ENCODE measurements at places on chromosomes 6 and 20.
A peak's percentile ranks its signal among the peaks of the same experiment; 100 is the strongest.

DNA sequence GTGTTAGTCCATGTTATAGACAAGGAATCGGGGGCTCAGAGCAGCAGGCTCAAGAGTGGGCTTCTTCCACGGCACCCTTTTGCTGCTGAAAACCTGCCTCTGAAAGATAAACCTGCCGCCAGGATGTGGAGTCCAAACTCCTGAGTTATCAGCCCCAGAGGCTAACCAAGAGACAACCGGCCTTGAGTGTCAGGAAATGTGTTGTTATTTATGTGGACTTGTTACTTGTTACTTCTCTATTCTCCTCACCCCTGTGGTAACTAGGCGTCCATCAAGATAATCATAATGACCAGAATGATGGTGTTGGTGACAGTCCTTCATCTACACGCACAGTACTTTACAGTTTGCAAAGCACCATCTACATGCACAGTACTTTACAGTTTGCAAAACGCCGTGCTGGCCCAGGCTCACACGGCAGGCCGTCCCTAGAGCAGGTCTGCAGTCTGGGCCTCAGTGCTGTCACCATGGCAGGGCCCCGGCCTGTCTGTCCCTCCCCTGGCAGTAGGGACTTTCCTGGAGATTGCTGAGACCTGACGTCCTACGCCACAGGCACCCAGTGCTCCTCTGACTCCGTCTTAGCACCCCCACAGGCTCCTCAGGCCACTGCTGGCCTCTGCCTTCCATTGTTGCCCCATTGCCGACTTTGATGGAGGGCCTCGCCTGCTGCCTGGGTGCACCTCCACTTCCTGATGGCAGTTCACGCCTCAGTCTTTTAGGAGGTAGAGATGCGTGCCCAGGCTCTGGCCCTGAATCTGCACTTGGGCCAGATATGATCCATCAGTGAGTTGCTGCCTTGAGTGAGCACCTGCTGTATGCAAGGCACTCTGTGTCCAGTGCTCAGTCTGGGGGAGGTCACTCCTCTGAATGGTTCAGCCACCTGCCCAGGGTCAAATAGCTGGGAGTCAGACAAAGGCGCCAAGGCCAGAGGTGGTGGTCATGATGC, 9.1 kb upstream of the BPIFB4 start:
- no peak for DNase-seq

DNA sequence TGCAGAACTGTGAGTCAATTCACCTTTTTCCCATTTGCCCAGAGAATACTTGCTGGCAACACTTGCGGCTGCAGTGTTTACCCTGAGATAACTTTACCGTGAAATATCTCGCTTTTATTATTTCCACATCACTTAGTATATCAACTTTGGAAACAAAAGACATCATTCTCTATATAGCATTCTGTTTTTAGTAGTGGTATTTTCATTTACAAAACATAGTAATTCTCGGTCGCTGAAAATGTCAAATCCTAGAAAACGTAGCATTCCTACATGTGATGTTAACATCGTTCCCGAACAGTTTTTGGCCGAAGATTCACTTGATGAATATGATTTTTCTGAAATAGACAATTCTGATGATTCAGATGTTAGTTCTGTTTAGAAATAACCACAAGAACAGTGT, 52.0 kb downstream of the NHLRC1 start:
- no peak for DNase-seq

GRCh38 chr6:37738216-37738615, 40.5 kb upstream of the MDGA1 start:
- no peak for DNase-seq

DNA sequence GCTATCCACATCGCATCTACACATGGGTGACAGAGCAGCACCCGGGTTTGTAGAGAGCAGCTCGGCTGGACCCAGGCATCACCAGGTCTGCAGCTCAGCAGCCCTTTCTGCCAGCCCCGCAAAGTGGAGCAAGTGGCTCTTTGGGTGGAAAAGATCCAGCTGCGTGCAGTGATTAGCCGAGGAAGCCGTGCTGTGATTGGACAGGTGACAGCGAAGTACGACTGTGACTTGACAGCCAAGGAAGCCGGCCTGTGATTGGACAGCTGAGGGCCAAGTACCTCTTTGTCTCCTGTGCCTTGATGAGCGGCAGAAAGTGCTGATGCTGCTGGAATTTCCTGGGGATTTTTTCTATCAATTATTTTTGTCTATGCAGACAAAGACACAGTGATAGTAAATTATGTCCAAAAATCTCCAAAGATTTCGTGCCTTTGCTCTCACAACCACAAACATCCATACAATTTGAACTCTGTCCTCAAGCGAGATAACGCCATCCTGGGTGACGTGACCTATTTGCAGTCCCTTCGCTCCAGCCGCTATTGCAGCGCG, 62.3 kb upstream of the GPR31 start:
- no peak for DNase-seq

DNA sequence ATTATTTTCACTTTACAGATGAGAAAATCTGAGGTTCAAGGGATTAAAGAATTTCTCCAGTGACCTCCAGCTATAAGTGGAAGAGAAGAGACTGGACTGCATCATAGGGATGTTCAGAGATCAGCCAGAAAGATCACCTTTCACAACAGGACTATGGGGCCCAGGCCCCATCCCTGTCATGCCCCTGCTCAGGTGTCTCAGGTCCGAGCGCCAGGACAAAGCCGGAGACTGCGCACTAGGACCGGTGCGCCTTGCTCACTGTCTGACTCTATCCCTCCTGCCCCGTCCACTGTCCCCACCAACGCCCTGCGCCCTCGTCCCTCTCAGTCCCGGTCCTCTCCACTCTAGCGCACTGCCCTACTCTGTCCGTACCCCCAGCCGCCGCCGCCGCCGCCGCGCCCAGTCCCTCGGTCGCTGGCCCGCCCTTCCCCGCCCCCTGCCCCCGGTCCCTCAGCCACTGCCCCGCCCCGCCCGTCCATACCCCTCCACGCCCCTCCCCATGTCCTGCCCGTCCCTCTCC, 521 bp upstream of the RAD21L1 start:
- DNase-seq = no peak

GRCh38 chr6:133093956-133094355, 147.2 kb upstream of the EYA4 start:
- DNase-seq = no peak

DNA sequence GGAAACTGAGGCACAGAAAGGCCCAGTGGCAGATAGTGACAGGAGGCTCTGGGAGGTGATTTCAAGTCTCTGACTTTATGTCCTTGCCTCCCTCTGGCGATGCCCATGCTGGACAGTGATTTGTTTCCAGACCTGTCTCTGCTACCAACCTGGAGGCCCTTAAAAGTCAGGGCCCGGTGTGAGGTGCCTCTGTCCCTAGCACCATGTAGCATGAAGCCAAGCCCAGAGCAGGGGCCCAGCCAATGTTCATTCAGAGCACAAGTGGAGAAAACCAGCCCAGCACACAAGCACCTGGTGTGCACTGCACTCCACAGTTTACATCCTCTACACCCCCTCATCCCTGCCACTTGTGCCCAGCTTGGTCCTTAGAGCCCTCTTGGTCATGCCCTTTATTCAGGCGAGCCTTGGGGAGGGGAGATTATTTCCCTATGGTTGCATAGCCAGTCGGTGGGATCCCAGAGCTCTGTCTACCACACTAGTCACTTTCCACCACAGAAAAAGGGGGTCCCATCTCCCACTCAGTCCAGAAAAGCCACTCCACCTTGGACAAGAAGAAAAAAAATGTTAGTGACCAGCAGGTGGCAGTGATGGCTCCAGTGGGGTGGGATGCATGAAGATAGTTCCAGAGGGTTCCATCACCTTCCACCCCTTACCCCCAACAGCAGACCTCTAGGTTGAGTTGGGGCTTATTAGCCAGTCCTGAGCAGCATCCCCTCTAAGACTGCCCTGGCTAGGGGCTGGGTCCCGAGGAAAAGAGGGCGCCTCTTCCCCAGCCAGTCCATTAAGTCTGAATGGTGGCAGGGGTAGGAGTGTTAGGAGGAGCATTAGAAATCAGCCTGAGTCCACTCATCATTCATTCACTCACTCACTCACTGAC, 30.9 kb downstream of the KIAA1755 start:
- no peak for DNase-seq

- DNase-seq = no peak
Measured at GRCh38 chr6:16789329-16790038, 28.2 kb upstream of the ATXN1 start.

- no peak for DNase-seq
Measured at GRCh38 chr20:53284696-53285095, 308.9 kb downstream of the ZNF217 start.

DNA sequence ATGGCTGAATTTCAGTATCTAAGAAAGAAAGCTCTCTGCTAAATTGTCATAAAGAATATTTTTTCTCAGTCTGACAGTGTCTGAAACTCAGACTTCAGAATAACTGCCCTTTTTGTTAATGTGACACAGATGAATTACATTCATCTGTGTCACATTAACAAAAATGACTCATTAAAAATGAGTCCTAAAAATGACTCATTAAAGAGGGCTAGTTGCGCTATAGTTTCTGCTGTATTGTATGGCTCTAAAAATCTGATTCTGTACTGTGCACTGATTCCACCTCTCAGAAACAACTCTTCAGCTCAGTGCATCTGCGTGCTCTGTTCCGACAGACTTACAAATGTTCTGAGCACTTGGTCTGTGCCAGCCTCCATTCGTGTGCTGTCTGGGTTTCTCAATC, 15.0 kb downstream of the RNF114 start:
- no peak for DNase-seq

DNA sequence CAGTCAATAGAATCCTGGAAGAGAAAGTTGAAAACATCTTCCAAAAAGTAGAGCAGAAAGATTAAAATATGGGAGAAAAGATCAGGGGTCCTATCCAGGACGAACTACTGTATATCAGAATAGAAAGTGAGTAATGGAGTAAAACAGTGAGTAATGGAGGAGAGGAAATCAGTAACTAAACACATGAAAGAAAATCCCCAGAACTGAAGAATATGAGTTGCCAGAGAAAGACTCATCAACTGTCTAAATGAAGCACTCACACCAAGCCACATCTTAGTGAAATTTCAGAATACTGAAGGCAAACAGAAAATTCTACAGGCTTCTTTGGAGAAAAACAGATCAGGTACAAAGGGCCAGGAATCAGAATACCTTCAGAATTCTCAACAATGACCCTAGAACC, 14.9 kb downstream of the IL17A start:
- no peak for DNase-seq

GRCh38 chr6:169991913-169992312, 240.5 kb downstream of the ERMARD start:
- no peak for DNase-seq

DNA sequence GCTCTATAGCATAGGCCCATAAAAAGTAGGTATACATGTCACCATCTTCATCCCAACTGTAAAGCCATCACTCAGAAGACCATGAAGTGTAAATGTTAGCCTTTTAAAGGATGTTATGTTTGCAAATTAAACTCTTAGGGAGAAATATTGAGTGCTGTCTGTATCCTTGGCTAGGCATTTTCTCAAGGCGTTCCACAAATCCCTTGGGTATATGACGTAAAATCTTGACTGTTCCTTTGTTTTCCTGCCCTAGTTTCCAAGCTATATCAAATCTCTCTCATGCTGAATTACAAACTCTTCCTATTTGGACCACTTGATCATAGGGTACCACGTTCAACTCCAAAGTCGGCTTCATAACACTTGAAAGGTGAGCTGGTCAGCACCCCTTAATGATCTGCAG, 486.2 kb downstream of the HDGFL1 start:
- DNase-seq = no peak

GRCh38 chr20:43916881-43917371, 2.3 kb downstream of the TOX2 start:
- DNase-seq = no peak

DNA sequence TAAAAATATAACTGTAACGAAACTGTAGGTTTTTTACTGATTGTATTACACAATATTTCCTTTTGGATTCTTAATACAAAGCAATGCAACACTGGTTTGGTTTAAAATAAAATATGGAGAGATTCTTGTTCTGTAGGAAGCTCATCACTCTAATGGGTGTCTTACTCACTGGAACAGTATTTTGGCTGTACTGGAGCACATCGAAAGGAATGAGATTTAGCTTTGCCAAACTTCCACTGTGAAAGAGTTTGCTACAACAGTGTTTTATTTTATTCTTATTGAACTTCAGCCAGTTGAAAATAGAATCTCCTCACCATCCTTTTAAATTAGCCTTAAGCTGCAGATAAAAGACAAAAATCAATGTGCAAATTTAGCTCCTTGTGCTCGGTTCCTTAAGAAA, 230.7 kb upstream of the QKI start:
- no peak for DNase-seq

GRCh38 chr6:147065786-147066185, 138.4 kb upstream of the STXBP5 start:
- no peak for DNase-seq

DNA sequence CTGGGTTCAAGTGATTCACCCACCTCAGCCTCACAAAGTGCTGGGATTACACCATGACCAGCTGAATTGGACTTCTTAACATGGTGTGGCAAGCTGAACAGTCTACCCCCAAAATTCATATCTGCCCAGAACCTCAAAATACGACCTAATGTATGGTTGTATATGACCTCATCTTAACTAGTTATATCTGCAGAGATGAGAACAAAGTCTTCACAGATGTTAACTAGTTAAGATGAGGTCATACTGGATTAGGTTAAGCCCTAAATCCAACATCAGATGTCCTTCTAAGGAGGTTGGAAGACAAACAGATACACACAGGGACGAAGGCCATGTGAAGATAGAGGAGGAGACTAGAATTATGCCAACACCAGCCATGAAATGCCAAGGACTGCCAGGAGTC, 102.5 kb downstream of the JPH2 start:
- DNase-seq = no peak

GRCh38 chr20:4973330-4974097, 27.8 kb downstream of the SLC23A2 start:
- DNase-seq = peak; percentile 63

- no peak for DNase-seq
Measured at GRCh38 chr6:35036059-35036827, 104.9 kb downstream of the TCP11 start.

DNA sequence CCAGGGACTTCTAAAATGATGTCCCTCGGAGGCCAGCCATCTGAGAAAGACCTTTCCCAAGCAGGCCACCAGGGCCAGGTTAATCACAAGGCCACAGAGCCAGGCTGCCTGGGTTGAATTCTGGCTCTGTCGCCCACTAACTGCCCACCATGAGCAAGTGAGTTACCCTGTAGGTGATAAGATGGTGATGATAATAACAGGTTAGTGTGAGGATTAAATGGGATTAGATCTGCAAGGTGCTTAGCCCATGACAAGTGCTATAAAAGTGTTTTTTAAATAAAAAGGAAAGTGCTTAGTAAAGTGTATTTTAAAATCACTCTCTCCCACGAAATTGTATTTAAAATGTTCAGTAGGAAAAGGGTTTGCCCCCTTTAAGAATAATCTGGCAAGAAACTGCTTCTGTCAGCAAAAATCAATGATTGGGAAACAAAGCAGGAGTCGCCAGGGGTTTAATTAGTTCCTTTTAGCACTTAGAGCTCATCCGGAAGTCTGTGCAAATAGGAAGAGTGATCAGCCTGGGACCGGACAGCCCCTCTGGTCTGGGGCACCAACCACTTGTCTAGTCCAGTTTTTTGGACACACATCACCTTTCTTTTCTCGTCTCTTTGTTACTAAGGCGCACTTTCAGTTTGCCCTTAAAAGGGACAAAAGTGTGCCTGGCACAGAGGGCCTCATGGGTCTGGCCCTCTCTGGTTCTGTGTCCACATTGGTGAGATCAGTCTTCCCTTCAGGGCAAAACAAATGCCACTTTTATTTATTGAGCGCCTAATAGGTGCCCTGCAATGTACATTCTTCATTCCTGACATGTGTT, 150.4 kb downstream of the GRM4 start:
- peak; percentile 34 for DNase-seq

- no peak for DNase-seq
Measured at GRCh38 chr20:62540504-62540903, 64.7 kb upstream of the GATA5 start.

All from NCI-H2227 treated with DMSO at 0.1 percent for 48 hours (cell line).